Keratinocyte (primary cell): ENCODE measurements at places on chromosomes 7 and 10.

DNA sequence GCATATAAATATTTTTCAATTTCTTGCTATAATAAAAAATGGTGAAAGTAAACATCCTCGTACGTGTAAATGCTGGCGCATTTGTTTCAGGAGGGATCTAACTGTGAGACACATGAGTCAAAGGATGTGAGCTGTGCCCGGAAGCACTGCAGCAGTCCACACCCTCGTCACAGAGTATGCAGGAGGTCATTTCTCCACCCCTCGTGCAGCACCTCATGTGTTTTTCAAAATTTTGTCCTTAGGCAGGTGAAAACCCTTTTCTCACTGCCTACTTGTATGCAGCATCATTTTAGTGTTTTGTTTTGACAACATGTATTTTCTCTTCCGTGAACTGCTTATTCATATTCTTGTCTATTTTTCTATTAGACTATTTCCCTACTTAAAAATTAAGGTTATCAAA is 162.7 kb downstream of the AVL9 start:
- no peaks in the 10 kb centered on the region for H3K27me3 ChIP-seq
- no peaks in the 10 kb centered on the region for H3K36me3 ChIP-seq
- no peak for DNase-seq
- H3K4me3 ChIP-seq = no peak overlapping the region

- no peak for DNase-seq
- no peak overlapping the region for H3K4me3 ChIP-seq
- H3K27ac ChIP-seq = no peak overlapping the region
- H3K36me3 ChIP-seq = no peaks in the 10 kb centered on the region
- no peaks in the 10 kb centered on the region for H3K27me3 ChIP-seq
Observed at GRCh38 chr7:138077809-138078208, 1.6 kb downstream of the AKR1D1 start.

DNA sequence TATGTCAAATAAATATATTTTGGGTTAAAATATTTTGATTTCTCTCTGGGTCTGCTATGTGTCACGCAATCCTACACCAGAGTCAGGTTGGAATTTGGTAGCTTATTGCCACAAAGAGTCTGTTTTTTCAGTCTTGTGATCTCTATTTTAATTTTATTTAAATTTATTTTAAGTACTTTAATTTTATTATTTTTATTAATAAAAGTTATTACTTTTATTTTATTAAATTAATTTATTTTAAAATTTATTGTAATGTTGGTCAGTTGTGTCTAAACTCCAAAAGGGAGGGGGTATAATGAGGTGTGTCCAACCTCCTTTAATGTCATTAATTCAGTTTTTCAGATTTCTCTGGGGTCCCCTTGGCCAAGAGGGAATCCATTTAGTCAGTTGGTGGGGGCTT is 42.8 kb upstream of the RAB18 start:
- DNase-seq = no peak
- no peaks in the 10 kb centered on the region for H3K27me3 ChIP-seq
- H3K27ac ChIP-seq = no peak overlapping the region
- no peaks in the 10 kb centered on the region for H3K36me3 ChIP-seq
- H3K4me1 ChIP-seq = no peaks in the 10 kb centered on the region

DNA sequence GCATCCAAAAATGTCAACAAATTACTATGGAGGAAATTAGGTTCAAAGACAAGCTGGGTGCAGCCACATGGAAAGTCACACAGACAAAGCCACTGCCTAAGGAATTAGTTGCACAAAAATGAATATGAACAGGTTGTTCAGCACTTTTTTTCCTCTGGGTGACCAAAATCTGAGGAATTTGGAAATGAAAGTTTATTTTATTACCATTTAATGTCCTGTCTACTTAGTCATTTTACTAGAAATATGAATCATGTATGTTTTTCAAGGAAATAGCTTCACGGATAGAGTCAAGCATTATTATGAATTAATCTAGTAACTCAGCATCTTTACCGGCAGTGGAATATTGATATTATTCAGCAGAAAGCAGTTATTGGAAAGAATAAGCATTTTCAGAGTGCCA is 106.3 kb downstream of the ANK3 start:
- no peaks in the 10 kb centered on the region for H3K36me3 ChIP-seq
- H3K4me1 ChIP-seq = no peaks in the 10 kb centered on the region
- no peak overlapping the region for H3K27ac ChIP-seq
- H3K27me3 ChIP-seq = no peaks in the 10 kb centered on the region
- DNase-seq = no peak

DNA sequence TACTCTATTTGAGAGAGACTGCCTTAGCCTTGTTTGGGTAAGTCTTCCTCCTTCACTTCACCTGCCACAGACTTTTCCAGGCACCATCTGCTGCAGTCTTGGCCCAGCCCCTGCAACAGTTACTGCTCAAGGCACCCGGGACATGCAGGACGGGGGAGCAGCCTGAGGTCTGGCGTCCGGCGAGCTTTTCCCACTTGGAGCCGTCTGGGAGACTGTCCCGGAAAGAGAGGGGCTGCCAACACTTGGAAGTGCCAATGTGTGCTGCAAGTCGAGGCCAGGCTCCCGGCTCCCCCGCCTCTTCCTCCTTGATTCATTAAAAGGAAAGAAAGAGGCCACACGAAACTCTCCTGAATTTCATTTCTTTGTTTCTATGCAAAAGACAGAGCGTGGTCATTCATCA is 13.7 kb downstream of the HTRA1 start:
- no peak overlapping the region for H3K27ac ChIP-seq
- no peaks in the 10 kb centered on the region for H3K27me3 ChIP-seq
- H3K4me1 ChIP-seq = peaks cover 46% of the 10 kb centered on the region
- no peak for DNase-seq

- H3K4me3 ChIP-seq = no peak overlapping the region
- H3K27me3 ChIP-seq = no peaks in the 10 kb centered on the region
- no peak overlapping the region for H3K27ac ChIP-seq
- DNase-seq = no peak
- peaks cover 19% of the 10 kb centered on the region for H3K4me1 ChIP-seq
Observed at GRCh38 chr7:126570845-126571244, 681.9 kb downstream of the GRM8 start.

GRCh38 chr7:133859231-133859630 is 267.9 kb upstream of the LRGUK start:
- no peak for DNase-seq
- H3K27me3 ChIP-seq = no peaks in the 10 kb centered on the region
- H3K4me3 ChIP-seq = no peak overlapping the region
- H3K36me3 ChIP-seq = no peaks in the 10 kb centered on the region
- H3K4me1 ChIP-seq = peaks cover 17% of the 10 kb centered on the region
- H3K27ac ChIP-seq = no peak overlapping the region

- H3K36me3 ChIP-seq = no peaks in the 10 kb centered on the region
- no peak overlapping the region for H3K4me3 ChIP-seq
- H3K27ac ChIP-seq = no peak overlapping the region
- DNase-seq = no peak
- no peaks in the 10 kb centered on the region for H3K4me1 ChIP-seq
Observed at GRCh38 chr7:115883629-115884028, 146.9 kb downstream of the TFEC start.

DNA sequence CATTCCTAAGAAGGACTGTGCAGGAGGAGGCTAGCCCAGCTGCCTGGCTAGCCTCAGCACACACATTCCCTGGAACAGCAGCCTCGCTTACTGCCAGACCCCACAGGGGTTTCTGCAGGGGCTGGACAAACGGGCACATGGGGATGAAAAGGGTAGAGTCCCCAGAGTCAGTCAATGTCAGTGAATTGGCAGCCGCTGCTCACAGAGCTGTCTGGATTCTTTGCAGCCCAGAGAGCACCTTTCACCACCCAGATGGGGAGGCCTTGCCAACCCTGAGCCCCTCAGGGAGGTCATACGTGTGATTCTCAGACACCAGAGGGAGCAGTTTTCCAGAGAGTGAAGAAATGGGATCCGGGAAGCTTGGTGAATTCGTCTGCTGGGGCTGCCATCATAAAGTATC is 143.3 kb downstream of the KCNMA1 start:
- H3K27ac ChIP-seq = no peak overlapping the region
- DNase-seq = no peak
- peaks cover 9% of the 10 kb centered on the region for H3K4me1 ChIP-seq
- H3K27me3 ChIP-seq = no peaks in the 10 kb centered on the region
- no peaks in the 10 kb centered on the region for H3K36me3 ChIP-seq
- H3K4me3 ChIP-seq = no peak overlapping the region

DNA sequence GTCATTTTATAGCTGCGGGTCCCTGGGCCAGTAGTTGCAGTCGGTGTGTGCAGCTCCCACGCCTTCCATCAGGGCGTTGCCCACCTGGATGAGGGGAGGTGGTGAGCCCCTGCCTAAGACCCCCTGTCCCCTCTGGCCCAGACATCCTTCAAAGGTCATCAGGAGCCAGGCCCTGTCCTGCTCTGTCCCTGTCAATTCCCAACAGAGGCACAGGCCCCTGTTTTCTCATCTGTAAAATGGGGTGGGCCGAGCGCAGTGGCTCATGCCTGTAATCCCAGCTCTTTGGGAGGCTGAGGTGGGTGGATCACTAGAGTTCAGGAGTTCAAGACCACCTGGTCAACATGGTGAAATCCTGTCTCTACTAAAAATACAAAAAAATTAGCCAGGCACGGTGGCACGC is 128.5 kb upstream of the TNRC18 start:
- H3K4me3 ChIP-seq = no peak overlapping the region
- no peaks in the 10 kb centered on the region for H3K36me3 ChIP-seq
- DNase-seq = no peak
- H3K27ac ChIP-seq = no peak overlapping the region

DNA sequence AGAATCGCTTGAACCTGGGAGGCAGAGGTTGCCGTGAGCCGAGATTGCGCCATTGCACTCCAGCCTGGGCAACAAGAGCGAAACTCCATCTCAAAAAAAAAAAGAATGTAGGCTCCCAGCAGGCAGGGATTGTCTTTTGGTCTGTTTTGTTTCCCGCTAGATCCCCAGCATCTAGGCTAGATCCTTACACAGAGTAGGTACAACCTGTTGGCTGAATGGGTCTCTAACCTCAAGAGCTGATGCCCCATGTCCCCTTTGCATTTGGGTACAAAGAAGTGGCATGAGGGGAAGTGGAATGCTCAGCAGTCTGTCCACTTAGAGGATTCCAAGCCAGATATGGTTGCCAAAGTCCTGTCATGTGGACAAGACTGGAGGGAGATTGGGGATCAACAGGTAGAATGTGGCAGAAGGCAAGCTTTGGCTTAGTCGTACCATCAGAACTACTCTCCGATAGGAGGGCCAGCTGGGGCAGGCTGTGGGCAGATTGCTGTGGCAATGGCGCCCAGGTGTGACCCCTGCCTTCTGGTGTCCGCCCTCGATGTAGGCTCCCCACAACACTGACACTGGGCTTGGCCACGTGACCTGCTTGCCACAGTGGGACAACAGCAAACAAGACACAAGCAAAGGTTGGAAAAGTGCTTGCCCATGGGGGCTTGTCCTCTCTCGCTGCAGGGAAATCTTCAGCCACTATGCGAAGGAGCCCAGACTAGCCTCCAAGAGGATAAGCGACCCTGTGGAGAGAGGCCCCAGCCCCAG is 21.4 kb downstream of the LEP start:
- peaks cover 46% of the 10 kb centered on the region for H3K4me1 ChIP-seq
- H3K36me3 ChIP-seq = no peaks in the 10 kb centered on the region
- no peaks in the 10 kb centered on the region for H3K27me3 ChIP-seq
- no peak overlapping the region for H3K4me3 ChIP-seq

DNA sequence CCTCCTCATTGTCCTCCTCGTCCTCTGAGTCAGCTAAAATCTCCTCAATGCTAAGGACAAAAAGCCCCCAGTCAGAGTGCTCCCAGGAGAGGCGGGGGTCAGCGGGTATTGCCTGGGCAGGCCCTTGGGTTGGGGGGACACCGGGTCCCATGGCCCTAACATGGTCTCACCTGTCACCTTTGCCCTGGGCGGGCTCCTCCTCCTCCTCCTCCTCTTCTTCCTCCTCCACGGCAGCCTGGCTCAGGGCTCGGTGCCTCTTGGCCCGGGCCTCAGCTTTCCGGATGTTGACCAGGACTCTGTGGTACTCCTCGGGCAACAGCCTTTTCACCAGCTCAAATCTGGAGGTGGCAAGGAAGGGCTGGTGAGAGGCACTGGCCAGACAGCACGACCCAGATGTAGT is 32.0 kb upstream of the FRAT2 start:
- H3K36me3 ChIP-seq = peaks cover 35% of the 10 kb centered on the region
- H3K27me3 ChIP-seq = no peaks in the 10 kb centered on the region
- H3K4me1 ChIP-seq = no peaks in the 10 kb centered on the region
- H3K4me3 ChIP-seq = no peak overlapping the region

DNA sequence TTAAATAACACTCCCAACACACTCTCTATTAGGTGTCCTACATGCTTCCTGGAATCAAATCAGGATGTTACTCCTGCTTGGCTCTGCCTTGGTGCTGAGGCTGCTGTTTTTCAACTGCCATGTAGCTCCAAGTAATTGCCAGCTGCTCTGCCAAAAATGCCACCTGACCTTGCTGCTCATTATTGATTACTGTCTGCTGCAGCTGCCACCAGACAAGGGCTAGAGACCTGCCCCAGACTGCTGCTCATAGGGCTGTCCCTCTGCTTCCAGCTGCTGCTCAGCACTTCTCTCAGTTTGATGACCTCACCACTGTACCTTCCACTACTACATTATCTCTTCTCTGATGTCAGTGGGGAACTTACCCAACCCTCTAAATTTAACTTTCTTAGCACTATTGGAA is 102.5 kb downstream of the PCLO start:
- DNase-seq = no peak

- H3K4me3 ChIP-seq = no peak overlapping the region
- peaks cover 4% of the 10 kb centered on the region for H3K4me1 ChIP-seq
- DNase-seq = no peak
- no peaks in the 10 kb centered on the region for H3K36me3 ChIP-seq
- H3K27me3 ChIP-seq = no peaks in the 10 kb centered on the region
Observed at GRCh38 chr7:47771990-47772360, 176.3 kb downstream of the PKD1L1 start.

DNA sequence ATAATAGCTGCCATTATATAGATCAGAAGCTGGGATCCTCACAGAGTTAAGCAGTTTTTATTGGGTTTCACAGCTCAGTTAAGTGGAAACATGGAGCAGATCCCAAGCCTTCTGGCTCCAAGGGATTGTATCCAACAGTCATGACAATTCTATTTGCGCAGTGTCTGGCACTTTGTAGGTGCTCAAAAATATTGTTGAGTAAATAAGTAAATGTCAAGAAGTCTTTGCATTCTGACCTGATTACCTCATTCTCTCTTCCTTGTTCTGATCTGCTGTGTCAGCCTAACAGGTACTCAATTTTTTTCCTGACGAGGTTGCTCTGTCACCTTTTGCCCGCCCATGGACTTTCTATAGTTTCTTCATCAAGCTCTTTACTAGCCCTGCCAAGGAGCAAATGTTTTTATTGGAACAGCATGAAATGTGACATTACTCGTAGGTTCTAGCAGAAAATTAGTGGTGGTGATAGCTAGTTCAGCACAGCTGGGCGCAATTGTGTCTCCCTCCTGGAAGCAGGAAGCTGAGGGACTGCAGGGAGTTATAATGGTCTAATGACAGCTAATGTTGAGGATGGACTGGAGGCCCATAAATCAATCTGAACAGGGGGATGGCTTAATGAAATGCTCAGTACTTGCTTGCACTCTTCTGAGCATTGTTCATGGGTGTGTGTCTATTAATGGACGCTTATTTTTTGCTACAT is 680.2 kb downstream of the CCSER2 start:
- no peak overlapping the region for H3K4me3 ChIP-seq
- no peaks in the 10 kb centered on the region for H3K36me3 ChIP-seq
- DNase-seq = no peak
- H3K27me3 ChIP-seq = no peaks in the 10 kb centered on the region

GRCh38 chr10:124211921-124212320 is 118.5 kb upstream of the CHST15 start:
- peaks cover 9% of the 10 kb centered on the region for H3K4me1 ChIP-seq
- no peaks in the 10 kb centered on the region for H3K27me3 ChIP-seq
- H3K36me3 ChIP-seq = no peaks in the 10 kb centered on the region
- peak; percentile 44 for DNase-seq
- peak overlapping the region; percentile 46 for H3K27ac ChIP-seq
- H3K4me3 ChIP-seq = no peak overlapping the region
